Mesenteric fat pad (tissue), 1 donor: ENCODE measurements at places on chromosomes 1 and 21.

DNA sequence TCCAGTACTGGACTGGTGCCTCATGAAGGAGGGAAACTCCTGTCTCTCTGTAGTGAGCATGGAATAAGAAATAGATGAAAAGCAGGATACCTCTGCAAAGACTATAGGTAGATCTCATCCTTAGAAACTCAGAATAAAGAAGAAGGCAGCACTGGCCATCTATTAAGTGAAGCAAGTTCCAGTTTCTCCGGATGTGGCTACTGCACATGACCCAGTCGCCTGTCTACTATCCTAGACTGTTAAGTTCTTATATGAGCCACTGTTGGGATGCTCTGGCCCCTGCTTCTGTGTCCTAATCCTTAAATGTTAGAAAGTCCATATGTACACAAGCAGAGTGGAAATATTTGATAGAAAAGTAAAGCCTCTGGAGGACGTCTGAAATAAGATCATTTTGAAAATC lies 2.2 kb downstream of the FASLG start:
- DNase-seq, result no peak

- DNase-seq, result no peak
These were observed 178.7 kb downstream of the GABPA start for GRCh38 chr21:25913479-25913878.

DNA sequence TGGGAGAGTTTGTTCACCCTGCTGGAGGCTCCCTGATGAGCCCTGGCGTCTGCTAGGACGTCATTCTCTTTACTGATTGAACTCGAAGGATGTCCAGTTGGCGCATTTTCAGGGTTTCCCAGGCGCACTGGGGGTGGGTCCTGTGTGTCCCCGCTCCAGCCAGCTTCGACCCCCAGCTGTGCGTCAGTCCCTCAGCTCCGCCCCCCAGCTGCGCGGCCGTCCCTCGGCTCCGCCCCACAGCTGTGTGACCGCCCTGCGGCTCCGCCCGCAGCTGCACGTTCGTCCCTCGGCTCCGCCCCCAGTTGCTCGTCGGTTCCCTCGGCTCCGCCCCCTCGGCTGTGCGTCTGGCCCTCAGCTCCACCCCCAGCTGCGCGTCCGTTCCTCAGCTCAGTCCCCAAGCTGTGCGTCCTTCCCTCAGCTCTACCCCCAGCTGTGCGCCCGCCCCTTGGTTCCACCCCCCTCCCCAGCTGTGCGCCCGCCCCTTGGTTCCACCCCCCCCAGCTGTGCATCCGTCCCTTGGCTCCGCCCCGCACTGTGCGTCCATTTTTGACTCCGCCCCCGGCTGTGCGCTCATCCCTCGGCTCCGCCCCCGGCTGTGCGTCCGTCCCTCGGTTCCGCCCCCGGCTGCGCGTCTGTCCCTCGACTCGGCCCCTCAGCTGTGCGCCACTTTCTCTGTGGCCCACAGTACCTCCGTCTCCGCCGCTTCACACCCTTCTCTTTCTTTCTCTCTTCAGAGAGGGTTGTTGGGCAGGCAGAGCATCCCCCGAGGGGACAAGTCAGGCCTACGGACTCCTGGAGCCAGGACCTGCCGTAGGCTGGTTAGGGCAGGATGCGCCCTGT lies 61.3 kb downstream of the FAAP20 start:
- DNase-seq, result peak; percentile 99

GRCh38 chr1:47683401-47683800 lies 245.6 kb downstream of the FOXD2 start:
- peak; percentile 12 for DNase-seq

GRCh38 chr1:226688056-226688748 lies 50.9 kb downstream of the ITPKB start:
- DNase-seq, result no peak

DNA sequence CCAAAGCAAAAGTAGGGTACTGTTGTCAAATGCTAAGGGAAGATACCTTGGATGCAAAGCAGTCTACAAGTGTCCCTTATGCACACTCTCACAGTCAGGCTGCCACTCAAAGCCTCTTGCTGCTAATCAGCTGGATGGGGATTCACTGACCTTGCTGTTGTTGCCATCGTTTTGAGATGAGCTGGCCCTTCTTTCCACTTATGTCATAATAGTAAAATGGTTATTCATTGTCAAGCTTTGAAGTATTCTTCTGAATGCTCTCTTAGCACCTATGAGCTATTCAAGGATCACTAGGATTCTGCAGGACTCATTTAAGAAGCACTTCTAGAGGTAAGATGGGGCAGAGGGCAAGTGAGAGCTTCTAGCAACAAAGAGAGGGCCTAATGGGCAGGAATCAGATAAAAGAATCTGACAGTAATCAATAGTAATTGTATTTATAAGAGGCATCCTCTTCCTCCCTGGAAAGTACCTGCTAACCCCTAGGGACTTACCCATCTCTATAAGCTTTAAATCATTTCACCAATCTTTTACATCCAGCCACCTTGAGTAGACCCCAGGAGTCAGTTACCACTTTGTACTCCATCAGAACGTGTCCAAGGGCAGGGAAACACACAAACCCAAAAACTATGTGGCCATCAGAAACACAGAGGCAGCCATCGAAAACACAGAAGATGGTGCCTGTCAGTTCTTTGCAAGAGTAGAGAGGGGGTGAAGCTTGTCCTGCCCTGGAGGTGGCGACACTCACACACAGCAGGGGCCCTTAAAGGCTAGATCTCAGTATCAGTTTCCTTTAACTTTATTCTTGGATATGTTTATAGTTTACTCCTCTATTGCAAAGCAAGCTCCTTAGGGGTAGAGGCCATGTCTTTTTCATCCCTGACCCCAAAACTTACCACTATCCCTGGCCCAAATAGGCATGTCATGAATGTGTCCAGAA lies 103.7 kb upstream of the NFIA start:
- DNase-seq, result no peak

DNA sequence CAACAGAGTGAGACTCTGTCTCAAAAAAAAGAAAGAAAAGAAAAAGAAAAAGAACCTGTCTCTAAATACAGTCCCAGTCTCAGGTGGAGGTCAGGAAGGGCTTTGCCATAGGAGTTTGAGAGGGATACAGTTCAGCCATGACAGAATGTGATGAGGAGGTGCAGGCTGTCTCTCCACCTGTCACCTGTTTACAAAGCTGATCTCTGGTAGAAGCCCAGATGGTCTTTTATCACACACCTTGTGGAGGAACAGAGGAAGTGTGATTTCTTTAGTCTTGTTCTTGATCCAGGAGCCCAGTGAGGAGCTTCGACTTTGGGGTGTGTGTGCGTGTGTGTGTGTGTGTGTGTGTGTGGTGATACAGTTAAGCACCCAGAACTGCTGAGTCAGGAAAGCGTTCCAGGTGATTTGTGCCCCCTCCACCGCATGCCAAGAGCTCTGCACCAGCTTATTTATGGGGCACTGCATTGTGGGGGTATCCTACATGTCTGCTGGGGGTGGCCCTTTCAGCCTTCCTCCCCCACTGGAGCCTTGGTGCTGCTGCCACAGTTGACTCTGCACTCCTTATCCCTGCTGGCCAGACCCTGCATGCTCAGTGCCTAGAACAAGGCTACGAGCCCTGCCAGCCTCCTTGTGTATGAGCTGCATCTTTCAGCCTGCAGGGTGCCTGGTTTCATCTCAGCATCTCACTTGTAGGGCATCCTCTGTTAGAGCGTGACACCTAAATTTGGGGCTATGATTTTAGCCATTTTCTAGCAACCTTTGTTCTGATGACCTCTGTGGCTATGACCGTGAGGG lies 19.3 kb downstream of the DOP1B start:
- no peak for DNase-seq

DNA sequence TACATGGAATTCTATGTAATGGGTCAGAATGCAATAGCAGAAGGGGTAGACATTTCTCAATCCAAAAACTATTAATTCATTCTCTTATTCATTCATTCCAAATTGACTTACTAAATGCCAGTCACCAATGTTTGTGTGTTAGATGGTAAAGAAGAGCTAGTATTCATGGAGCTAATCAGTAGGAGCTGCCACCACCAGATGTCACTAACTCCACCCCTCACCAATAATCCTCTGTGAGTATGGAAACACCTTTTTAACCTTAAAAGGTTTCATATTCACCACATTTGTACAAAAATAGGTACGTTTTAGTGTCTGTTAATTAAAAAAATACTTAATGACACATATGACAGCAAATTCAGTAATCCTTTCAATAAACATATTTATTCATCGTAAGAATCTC lies 131.8 kb upstream of the PKN2 start:
- no peak for DNase-seq

DNA sequence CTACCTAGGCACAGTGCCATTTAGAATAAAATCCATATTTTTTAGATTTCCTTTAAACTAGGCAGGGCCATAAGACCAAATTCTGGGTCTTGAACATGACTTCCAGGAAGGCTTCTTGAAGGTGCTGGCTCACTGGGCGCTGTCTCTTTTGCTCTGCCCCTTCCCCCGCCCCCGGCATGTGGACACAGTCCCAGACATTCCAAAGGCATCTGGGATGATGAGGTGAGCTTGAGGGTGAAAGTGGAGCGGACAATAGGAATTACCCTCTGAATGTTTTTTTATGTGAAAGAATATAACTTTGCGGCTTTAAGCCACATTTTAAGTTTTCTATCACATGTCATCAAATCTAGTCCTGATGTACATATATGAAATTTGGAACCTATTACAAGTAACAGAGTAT lies 29.4 kb downstream of the RWDD3 start:
- no peak for DNase-seq

- no peak for DNase-seq
These were observed 7.9 kb upstream of the EXOSC10 start for GRCh38 chr1:11107599-11107998.

DNA sequence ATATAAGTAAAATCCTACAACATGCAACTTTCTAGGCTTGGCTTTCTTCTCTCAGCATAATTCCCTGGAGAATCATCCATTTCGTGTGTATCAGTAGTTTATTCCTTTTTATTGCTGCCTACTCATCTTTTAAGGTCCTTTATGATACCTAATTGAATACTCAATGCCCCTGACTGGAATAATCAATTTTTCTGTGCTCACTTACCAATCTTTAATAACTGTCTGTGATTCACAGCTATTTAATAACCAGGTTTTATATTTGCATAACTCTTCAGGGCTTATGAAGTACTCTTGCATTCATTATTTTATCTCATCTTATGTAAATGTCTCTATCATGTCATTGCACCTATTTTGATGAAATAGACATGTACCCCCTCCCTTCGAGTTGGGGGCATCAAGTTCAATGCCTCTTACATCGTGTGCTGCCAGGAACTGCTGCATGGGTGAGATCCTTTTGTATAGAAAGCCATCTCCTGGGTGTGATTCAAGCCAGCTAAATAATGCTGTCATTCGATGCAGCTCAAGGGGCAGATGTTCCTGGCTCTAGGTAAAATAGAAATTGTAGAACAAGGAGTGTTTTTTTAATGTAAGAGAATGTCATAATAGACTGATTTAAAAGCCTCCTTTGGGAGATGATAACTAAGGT lies 222.7 kb downstream of the SLC35F3 start:
- DNase-seq, result no peak

DNA sequence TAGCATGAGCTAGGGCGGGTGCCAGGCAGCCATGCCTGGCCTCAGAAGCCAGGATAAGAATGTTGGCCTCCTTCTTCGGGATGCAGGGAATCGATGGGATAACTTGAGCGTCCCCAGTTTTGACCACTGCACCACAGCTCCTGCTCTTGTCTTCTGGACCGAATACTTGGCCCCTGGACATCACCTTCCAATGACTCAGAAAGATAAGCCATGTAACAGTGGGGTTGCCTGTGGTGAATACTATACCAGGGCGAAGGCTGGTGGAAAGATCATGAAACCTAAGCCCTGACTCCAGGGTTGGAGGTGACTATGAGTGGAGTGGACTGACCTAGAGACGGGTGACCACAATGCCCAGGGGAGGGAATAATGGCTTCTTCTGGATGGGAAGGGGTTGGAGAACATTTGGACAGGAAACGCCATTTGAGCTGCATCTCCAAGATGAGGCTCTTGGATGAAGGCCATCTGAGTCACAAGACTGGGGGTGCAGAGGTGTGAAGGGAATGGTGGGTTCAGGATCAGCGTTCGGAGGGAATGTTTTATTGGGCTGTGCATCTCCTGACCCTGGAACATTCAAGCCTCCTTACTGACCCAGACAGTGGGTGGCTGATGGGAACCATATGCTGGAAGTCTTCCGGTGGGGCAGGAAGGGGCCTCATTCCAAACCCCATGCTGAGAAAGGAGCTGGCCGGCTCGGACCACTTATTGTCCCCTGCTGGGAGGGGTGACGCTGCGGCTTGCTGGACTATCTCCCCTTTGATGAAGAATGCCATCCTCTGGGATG lies 18.5 kb upstream of the KCNE2 start:
- no peak for DNase-seq

- no peak for DNase-seq
These were observed 61.0 kb downstream of the IER5 start for GRCh38 chr1:181149326-181150125.

DNA sequence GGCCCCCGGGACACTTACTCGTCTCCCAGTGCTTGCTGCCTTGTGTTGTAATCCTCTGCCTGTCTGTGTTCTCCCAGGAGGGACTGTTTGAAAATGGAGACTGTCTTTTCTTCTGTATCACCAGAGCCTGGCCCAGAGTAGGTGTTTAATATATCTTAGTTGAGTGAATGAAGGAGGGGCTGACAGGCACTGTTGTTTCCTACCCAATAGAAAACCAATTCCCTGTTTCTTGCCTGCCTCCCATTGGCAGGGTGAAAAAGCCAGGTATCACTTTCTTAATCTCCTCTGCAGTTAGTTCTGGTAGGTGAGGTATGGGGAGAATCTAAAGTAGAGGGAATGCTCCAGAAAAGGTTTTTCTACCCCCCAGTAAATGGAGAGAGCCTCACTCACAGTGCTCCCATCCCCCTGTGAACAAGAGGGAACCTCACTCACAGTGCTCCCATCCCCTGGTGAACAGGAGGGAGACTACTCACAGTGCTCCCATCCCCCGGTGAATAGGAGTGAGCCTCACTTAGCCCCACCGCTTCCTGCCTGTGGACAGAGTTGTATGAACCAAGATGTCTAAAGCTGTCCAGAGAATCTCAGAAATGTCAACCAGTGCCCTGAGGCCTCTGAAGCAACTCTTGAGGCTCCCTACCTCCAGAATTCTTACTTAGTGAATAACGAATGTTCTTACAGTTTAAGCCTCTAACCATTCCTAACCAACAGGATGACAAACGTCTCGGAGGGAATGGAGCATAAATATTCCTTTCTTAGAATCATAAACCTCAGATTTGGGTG lies at the start of gene GJA5:
Gene GJA5 (minus strand): TSS at position 122 of the 780 bp plus-strand sequence. CDS start 1,364 bp downstream, outside the sequence.
- no peak for DNase-seq

- DNase-seq, result no peak
These were observed 143.6 kb upstream of the RAB4A start for GRCh38 chr1:229127301-229127700.

DNA sequence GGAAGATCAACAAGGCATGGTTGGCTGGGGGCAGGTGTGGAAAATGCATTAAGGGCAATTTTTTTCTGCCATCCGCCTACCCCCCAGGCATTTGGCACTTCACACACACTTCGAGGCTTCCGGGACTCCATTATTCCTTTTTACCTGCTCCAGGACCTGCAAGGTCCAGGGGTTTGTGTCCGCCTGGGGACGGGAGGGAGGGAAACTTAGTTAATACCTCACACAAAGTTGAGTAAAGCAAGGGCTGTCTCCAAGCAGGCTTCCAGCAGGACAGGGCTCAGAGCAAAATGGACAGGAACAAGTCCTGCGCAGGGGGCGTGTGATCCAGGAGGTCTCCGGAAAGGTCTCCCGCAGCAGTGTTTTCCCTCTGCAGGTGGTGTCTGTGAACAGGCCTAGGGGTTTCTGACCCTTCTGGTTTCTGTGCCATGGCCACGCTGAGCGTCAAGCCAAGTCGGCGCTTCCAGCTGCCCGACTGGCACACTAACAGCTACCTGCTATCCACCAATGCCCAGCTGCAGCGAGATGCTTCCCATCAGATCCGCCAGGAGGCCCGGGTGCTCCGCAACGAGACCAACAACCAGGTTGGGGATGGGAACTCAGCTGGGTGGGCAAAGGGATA lies 712 bp downstream of the TEKT2 start:
- DNase-seq, result no peak

- no peak for DNase-seq
These were observed 19.5 kb downstream of the ATF3 start for GRCh38 chr1:212628046-212628445.
